ENCODE measurements at places on chromosomes 4 and X. TPM values are rescaled to one million over a fixed set of nuclear protein-coding genes. Genes with fewer than 3 reads are reported as not detected.

CXCL6 gene
- not detected for total RNA-seq

SLC9B1 gene
- total RNA-seq, result 0.28 TPM

PAGE2B gene
- not detected for total RNA-seq

PRDM8 gene
- 5.7 TPM for total RNA-seq

- no peaks in the 10 kb centered on the region for H3K36me3 ChIP-seq
- no peak for DNase-seq
- H3K4me3 ChIP-seq, result no peak overlapping the region
- no peak overlapping the region for H3K27ac ChIP-seq
Measured at GRCh38 chr4:48119646-48120045, 14.4 kb downstream of the TXK start.

GRCh38 chr4:183304538-183304937, 15.5 kb downstream of the CLDN22 start:
- peaks cover 3% of the 10 kb centered on the region for H3K4me1 ChIP-seq
- H3K36me3 ChIP-seq, result peaks cover 9% of the 10 kb centered on the region
- H3K27me3 ChIP-seq, result no peaks in the 10 kb centered on the region
- H3K27ac ChIP-seq, result no peak overlapping the region
- no peak for DNase-seq

GRCh38 chr4:172900900-172901299, 267.7 kb upstream of the GALNT7 start:
- no peaks in the 10 kb centered on the region for H3K36me3 ChIP-seq
- no peak overlapping the region for H3K4me3 ChIP-seq
- no peak for DNase-seq
- no peak overlapping the region for H3K27ac ChIP-seq
- H3K27me3 ChIP-seq, result peaks cover 2% of the 10 kb centered on the region
- no peaks in the 10 kb centered on the region for H3K4me1 ChIP-seq

DNA sequence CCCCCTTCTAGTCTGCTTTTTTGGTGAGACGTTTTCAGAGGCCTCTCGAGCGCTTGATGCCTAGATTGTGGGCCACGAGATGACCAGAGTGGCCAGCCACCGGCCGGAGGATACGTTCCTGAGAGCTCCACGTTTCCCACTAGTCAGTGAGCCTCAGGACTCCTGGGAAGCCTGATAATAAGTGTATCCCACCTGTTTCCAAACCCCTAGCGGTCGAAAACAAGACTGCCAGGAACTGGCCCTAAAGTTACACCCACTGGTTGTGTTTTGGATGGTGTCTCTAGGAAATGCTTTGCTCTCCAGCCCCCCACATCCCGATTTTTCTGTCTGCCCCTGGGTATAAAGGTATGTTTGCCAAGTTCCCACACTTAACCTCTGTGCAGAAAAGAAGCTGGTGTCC, 4.6 kb upstream of the RS1 start:
- no peaks in the 10 kb centered on the region for H3K27me3 ChIP-seq
- H3K36me3 ChIP-seq, result no peaks in the 10 kb centered on the region
- H3K27ac ChIP-seq, result no peak overlapping the region
- DNase-seq, result peak; percentile 5
- H3K4me1 ChIP-seq, result no peaks in the 10 kb centered on the region

GRCh38 chr4:131526686-131527085, 1622.4 kb upstream of the PCDH10 start:
- no peaks in the 10 kb centered on the region for H3K27me3 ChIP-seq
- H3K36me3 ChIP-seq, result no peaks in the 10 kb centered on the region
- no peak overlapping the region for H3K4me3 ChIP-seq
- no peak for DNase-seq
- H3K4me1 ChIP-seq, result no peaks in the 10 kb centered on the region

GRCh38 chr4:144580430-144580829, 65.5 kb upstream of the HHIP start:
- H3K4me3 ChIP-seq, result no peak overlapping the region
- DNase-seq, result no peak
- H3K36me3 ChIP-seq, result no peaks in the 10 kb centered on the region
- H3K27me3 ChIP-seq, result no peaks in the 10 kb centered on the region

- H3K27me3 ChIP-seq, result peaks cover 2% of the 10 kb centered on the region
- no peak for DNase-seq
- no peak overlapping the region for H3K27ac ChIP-seq
- H3K36me3 ChIP-seq, result no peaks in the 10 kb centered on the region
- no peaks in the 10 kb centered on the region for H3K4me1 ChIP-seq
Measured at GRCh38 chrX:51779306-51779705, 36.1 kb downstream of the GSPT2 start.

- H3K4me3 ChIP-seq, result peak overlapping the region; percentile 99
- peak; percentile 28 for DNase-seq
- H3K27ac ChIP-seq, result no peak overlapping the region
Measured at GRCh38 chr4:1579001-1579900, 104.9 kb downstream of the FAM53A start.

DNA sequence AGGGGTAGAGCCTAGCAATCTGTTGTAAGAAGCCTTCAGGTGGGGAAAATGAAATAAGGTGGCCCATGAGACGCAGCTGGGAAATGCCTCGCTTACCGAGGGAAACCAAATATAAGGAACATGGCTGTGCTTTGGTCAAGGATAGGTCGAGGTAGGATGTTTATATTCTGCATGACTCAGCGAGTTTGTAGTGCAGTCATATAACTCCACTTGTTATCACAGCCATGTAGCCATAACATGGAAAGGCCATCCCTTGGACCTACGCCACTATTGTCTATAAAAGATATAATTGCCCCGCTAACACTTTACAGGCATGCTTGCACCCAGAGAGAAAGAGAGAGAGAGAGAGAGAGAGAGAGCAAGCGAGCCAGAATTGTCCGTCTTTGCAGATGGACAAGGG, 80.9 kb upstream of the GLRA2 start:
- H3K4me1 ChIP-seq, result no peaks in the 10 kb centered on the region
- DNase-seq, result no peak
- H3K36me3 ChIP-seq, result no peaks in the 10 kb centered on the region
- no peak overlapping the region for H3K27ac ChIP-seq

GRCh38 chrX:11474576-11474975, 181.4 kb downstream of the AMELX start:
- no peaks in the 10 kb centered on the region for H3K4me1 ChIP-seq
- no peaks in the 10 kb centered on the region for H3K36me3 ChIP-seq
- no peak for DNase-seq
- no peak overlapping the region for H3K27ac ChIP-seq
- H3K4me3 ChIP-seq, result no peak overlapping the region
